Stimulated activated CD8-positive, alpha-beta memory T cell treated with anti-CD3 and anti-CD28 coated beads, Interleukin-4, amount 100 ng/mL, for 24 hours (primary cell): ENCODE measurements at places on chromosomes 11 and 22.
A peak's percentile ranks its signal among the peaks of the same experiment; 100 is the strongest.

GRCh38 chr22:48893288-48894063 is 934.2 kb downstream of the BRD1 start:
- no peak for DNase-seq

GRCh38 chr11:126477535-126478305 is 122.2 kb downstream of the ST3GAL4 start:
- no peak for DNase-seq

DNA sequence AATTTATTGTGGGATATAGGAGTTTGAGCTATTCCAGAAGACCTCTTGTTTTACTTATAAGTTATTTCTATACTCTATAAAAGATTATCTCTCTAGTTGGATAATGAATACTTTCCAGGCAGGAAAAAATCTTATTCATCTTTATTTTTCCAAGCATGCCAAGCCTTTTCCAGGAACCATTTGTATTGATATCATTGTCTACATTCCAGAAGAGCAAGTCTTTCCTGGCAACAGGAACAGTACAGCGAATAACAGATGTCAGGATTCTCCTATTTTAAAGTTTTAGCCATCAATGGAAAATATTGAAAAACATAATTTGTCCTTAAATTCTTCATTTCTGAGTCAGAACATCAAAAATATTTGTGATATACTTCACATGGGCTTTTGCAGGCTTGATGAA is 5.2 kb upstream of the NXPE1 start:
- no peak for DNase-seq

DNA sequence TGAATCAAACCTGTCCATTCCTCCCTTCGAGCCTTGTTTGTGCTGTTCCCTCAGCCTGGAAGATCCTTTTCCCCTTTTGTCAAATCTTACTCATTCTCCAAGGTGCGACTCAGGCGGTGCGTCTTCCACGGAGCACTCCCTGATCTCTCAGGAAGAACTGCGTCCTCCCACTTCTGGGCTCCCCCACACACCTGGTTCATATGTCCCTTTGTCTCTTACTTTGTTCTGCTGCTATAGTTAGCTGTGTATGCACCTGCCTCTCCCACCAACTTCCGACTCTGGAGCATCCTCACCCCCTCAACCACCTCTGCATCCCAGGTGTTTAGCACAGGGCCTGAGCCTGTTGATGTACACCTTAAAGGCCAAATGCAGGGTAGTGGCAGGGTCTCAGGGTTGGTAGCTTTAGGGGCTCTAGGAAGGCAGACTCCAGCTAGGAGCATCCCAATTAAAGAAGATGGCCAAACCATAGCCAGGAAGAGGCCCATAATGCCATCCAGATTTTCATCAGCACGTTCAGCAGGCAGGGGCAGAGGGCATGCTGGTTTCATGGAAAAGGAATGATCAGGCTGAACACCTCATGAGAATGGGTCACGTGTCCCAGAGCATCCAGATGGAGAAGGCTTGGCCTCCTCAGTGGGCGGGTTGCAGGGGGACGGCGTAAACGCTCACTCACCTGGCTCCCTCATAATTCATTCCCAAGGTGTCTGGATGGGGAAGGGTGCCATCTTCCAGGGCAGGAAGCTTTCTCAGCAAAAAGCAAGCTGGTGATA is 20.1 kb downstream of the PTPN5 start:
- DNase-seq = no peak

- DNase-seq = no peak
Observed at GRCh38 chr11:17403980-17404759, 15.7 kb upstream of the KCNJ11 start.

DNA sequence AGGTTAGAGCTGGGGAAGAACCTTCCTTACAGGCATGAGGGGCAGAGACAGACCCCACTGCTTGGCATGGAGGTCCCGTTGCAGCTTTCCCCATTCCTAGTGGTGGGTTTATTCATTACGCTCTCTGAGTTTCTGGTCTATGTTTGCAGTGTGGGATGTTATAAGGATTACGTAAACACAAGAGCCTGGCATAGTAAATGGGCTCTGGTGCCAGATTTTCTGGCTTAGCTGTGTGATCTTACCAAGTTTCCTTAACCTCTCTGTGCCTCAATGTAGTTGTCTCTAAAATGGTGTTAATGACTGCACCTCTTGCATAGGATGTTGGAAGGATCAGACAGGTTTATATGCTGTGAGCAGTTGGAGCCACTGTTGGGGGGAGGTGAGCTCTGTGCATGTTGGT is 15.1 kb downstream of the DTX4 start:
- no peak for DNase-seq

- no peak for DNase-seq
Observed at GRCh38 chr11:72432347-72433287, 1.7 kb downstream of the CLPB start.

DNA sequence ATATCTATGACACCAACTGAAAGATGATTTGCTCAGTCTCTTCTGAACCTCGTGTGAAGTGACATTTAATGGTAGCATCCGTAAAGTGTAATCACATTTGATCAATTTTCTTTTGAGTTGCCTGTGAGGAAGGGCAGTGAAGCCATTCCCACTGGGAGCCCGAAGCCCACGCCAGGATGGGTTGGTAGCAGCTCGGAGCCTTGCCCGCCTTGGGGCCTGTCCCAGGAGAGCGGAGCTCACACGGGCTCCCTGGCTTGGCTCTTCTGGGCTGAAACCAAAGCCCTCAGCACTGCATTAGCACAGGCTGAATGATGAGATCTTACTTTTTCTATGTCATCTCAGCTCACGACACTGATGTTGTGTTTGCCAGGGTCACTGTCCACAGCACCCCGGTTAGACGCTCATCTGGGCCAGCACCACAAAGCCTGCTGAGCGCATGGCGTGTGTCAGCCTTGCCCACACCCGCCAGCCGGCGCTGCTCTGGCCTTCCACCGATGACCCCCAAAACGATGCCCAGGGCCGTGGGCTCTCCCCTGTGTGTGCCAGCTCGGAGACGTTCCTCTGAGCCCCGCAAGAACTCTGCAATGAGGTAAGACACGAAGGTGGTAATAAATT is 9.3 kb upstream of the TRMU start:
- DNase-seq = no peak

DNA sequence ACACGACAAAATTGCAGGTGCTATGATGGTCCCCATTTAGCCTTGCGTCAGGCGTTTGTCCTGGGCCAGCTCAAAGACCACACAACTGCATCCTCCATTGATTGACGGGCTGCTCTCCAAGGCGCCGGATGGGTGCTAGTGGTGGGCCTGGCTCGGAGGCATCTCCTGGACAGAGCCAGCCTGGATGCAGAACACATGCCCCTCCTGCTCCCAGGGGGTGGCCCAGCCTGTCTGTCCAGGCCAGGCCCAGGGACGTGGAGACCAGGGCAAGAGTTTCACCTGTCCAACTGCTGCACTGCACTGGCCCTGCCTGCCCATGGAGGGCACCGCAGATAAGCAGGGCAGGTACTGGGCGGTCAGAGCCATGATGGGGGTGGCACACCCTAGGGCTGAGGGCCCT is 23.4 kb upstream of the FGF19 start:
- DNase-seq = no peak

DNA sequence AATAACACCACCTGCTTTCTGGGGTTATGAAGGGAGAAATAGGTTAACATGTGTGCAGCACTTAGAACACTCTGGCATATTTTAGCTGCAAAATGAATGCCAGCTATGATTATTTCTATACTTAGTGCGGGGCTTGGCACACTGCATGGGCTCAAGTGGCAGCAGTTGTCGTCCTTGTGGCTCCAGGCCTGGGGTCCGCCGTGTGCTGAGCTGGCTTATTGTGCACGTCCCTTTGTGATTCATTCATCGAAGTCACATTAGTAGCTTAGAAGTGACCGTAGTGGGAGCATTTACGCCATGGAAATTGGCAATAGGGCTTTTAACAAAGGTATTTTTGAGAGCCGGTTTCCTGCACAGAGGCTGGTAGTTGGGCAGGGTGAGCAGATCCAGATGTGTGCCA is 4.2 kb downstream of the RASD2 start:
- DNase-seq = no peak

GRCh38 chr11:65102142-65103095 is 6.4 kb downstream of the VPS51 start:
- no peak for DNase-seq

DNA sequence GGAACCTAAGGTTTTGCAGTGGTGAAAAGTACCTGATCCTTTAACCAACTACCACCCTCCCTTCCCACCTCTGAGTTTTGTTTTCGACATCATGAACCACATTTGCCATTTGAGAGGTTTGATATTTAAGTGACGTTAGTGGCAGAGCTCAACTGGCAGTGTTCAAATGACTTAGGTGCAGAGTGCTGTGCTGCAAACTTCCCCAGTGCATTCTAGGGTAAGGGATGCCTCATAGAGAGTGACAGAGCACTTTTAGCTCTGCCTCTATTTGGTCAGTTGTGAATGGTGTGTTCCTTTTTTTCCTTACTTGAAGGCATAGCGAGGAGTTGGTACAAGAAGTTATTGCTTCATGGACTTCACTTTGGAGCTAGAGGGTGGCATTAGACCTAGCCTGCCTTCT is 9.4 kb downstream of the BMAL1 start:
- no peak for DNase-seq

DNA sequence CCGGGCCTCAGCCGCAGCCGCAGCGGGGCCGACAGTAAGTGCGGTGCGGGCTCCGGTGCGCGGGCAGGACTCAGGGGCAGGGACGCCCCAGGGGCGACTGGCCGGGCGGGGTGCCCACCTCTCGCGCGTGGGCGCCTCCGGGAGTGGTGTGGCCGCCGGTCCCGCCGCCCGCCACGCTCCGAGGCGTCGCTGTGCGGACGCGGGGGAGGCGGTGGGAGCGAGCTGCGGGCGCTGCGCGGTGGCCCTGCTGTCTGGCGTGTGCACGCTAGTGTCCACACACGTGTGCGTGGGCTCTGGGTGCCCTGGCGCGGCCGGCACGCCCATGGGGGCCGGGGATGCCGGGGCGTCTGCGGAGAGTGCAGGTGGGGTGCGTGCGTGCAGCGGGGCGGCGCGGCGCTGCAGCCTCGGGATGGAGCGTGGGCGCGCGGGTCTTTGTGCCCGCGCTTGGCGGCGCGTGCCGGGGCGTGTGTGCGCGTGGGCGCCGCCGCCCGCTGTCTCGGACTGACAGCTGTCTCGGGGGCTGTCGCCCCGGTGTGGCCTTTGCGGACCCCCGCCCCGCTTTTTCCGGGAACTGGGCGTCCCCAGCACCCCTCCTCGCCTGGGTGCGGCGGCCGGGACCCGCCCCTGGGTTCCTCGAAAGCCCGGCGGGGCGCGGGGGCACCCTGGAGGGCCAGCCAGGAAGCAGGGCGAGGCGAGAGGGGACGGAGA is 804 bp downstream of the KCNK4 start:
- DNase-seq = no peak

DNA sequence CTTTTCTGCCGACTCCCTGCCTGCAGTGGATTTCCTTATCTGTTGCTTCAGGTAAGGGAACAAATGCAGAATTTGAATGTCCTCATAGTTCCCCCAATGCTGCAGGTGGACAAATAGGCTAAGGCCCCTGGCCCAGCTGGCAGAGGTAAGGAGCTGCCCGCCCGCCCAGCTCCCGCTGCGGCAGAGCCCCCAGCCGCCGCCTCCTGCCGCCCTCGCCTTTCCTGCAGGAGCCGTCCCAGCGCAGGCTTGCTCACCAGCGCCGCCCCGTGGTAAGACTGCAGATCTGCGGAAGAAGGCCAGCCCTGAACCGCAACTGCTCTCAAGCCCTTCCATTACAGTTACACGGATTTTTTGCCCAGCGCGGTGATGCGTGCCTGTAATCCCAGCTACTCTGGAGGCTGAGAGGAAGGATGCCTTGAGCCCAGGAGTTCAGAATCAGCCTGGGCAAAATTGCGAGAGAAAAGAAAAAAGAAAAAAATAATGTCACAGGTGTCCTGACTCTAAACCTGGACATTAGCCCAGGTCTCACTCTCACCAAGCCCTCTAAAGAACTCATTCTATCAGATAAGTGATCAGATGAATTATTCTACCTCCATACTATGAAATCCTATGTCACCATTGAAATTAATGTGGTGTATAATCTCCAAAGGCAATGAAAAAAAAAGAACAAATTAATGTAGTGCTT is 51.2 kb upstream of the EMID1 start:
- peak; percentile 69 for DNase-seq

DNA sequence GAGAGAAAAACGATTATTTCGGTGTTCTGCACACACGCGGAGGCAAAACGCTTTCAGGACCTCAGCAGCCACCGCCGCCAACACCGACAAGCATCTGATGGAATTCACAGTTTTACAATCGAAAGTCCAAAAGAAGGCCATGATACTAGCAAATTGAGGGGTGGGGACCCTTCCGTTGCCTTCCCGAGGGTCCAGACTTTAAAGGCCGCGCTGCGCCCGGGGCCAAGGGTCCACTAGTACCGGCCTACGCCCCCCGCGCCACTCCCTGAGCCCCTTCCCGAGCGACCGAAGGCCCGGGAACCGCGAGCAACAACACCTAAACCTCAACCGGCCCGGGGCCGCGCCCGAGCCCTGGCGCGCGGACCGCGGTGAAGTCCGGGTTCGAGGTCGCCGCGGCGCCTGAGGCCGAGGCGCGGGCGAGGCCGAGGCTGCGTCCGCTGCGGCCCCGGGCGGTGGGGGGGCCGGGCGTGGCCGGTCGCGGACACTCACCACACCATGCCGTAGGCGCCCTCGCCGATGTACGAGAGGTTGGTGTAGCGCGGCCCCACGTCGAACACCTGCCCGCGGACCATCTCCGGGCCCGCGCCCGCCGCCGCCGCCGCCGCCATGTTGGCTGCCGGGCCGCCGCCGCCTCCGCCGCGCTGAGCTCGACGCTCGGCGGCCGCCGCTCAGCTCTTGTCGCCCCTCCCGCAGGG is 465 bp downstream of the MAPK1 start:
- DNase-seq = no peak

DNA sequence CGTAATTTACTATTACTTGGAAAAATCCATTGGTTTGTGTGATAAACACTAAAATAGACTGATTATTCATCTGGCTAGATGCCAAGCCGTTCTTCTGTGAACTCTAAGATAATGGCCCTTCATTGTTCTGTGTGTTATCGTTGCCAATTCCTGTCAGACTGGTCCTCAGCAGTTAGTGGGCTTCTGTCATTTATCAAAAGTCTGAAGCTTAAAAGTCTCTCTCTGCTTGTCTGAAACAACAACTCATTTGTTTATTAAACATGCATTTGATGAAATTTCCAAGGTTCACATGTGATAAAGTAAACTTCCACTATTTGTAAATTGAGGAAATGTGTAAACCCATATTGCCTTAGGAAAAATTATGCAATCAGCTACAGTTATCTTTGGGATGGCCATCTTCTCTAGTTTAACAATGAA is 21.1 kb upstream of the RDX start:
- no peak for DNase-seq

GRCh38 chr22:49243965-49244364 is 583.7 kb downstream of the BRD1 start:
- no peak for DNase-seq

GRCh38 chr11:92826136-92826535 is 143.3 kb upstream of the MTNR1B start:
- DNase-seq = no peak

- no peak for DNase-seq
Observed at GRCh38 chr22:17496841-17497240, 66.5 kb upstream of the SLC25A18 start.

- DNase-seq = no peak
Observed at GRCh38 chr11:13883042-13883441, 79.5 kb upstream of the SPON1 start.

- no peak for DNase-seq
Observed at GRCh38 chr22:46361826-46362202, 26.3 kb downstream of the TRMU start.

- DNase-seq = no peak
Observed at GRCh38 chr11:118111019-118111743, 24.4 kb upstream of the SMIM35 start.

GRCh38 chr11:108474664-108475463 is 7.5 kb upstream of the C11orf65 start:
- no peak for DNase-seq

- DNase-seq = no peak
Observed at GRCh38 chr11:17610085-17610894, 63.2 kb downstream of the OTOG start.
